ENCODE measurements at places on chromosomes 11 and 22. TPM values are rescaled to one million over a fixed set of nuclear protein-coding genes. Genes with fewer than 3 reads are reported as not detected.

DNA sequence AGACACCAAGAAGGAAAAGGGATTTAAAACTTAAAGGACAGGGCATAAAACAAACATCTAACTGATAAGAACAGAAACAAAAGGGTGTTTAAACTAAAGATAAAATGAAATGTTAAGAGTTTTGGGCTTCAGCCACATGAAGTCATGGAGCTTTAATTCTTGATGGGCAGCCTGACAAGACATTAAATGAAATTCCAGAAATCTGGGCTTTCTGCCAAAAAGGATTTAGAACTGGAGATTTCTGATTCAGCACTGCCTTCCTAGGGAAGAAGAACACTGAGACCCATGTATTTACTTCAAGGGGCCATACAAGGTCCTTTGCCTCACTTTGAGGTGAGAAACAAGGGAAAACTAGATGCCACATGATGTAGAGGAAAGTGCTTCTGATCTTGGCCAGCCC is 355.9 kb upstream of the RAG2 start:
- no peak for DNase-seq

DNA sequence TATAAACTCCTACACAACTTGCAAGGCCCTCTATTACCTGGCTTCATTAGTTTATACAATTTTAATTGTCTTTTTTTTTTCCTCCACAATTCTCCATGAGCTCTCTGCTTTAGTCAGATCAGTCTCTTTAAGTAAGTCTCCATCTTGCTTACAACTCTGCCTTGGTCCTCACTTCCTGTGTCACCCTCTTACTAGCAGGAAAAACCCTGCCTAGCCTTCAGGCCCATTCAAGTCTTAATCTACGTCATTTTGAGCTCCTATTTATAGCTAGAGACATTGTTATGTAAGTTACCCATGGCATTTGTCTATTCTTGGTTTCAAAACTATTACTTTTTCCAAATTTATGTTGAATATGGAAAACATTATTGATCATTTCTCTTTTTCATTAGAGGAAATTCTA is 177.4 kb downstream of the SBF2 start:
- no peak for DNase-seq

DNA sequence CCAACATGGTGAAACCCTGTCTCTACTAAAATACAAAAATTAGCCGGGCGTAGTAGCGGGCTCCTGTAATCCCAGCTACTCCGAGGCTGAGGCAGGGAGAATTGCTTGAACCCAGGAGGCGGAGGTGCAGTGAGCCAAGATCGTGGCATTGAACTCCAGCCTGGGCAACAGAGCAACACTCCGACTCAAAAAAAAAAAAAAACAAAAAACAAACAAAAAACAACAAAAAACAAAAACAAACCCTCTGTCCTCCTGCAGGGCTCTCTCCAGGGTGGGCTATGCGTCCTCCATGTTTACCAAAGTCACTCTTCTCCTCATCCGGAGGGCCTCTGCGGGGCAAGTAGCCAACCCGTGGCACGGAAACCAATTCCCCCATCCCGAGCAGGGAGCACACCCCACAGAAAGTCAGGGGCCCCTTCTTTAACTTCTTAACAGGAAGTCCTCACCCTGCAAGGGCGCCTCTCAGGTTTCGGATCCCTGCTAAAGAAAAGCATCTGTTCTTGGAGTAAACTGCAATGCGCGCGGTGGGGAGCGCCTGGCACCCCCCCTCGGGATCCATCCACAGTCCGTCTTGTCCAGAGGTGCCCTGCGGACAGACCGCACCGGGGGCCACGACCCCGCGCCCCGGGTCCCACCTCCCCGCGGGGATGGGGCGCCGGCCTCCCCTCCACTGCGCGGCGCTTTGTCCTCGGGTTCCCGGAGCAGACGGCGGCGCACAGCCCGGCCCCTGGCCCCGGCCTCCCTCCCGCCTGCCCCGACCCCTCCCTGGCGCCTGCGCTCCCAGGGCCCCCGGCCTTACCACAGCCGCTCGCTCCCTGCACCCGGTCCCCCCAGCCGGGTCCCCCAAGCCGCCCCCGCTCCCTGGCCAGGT is 712 bp downstream of the CERK start:
- peak; percentile 56 for DNase-seq

DNA sequence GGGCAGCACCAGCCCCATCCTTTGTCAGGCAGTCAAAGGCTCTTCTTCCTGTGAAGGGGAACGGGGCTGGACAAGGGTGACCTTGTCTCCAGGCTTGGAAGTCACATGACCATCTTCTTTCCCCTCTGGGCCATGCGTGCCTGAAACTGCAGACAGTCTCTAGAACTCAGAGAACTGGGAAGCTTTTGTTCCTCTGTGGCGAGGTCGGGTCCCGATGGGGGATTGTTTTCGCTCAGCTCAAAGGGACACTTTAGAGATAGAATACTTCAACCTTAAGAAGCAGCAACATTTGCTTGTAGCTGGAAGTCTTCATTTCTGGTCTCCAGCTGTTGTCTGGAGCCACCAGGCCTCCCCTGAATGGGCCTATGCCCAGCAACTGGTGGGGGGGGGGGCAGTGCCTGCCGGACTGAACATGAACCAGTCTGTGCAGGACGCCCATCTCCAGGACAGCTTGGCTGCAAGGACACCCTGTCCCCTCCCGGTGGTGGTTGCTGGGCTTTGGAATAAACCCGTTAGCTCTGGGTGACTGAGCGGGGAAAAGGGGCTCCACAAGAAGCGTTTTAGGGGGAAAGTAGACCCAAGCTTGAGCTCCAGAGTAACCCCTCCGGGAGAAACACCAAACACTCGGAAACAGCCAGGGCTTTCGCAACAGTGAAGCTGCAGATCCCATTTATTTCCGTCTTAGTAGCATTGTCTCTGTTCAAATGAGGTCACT is 55.7 kb upstream of the EMID1 start:
- no peak for DNase-seq

Gene SLC22A12
- not detected for total RNA-seq

Gene SLC17A6
- not detected for total RNA-seq

GRCh38 chr11:68827733-68828132 is 14.0 kb downstream of the CPT1A start:
- no peak for DNase-seq

- DNase-seq, result no peak
Measured at GRCh38 chr11:74773476-74773875, 24.8 kb downstream of the RNF169 start.

Gene PTPMT1
- total RNA-seq, result 21.5 TPM

All from CD4-positive, alpha-beta memory T cell (primary cell).